ENCODE measurements at places on chromosomes 3 and 15. TPM values are rescaled to one million over a fixed set of nuclear protein-coding genes. Genes with fewer than 3 reads are reported as not detected.

PIF1 gene
- total RNA-seq = 38.6 TPM

NR2E3 gene
- 0.98 TPM for total RNA-seq

IL16 gene
- 1.0 TPM for total RNA-seq

BRPF1 gene
- 17.4 TPM for total RNA-seq

GABRR3 gene
- not detected for total RNA-seq

ISL2 gene
- 0.51 TPM for total RNA-seq

VEPH1 gene
- total RNA-seq = 0.51 TPM

ERC2 gene
- total RNA-seq = 0.33 TPM

XCR1 gene
- not detected for total RNA-seq

HIGD2B gene
- total RNA-seq = 0.21 TPM

TYRO3 gene
- 41.7 TPM for total RNA-seq

HTR3C gene
- not detected for total RNA-seq

HYAL1 gene
- total RNA-seq = 0.18 TPM

RPL4 gene
- total RNA-seq = 2,268 TPM

TUSC7 gene
- total RNA-seq = not detected

LINGO1 gene
- total RNA-seq = 18.2 TPM

IMP3 gene
- 56.0 TPM for total RNA-seq

QARS1 gene
- total RNA-seq = 186 TPM

EIF4A2 gene
- total RNA-seq = 219 TPM

CYP8B1 gene
- total RNA-seq = 0.08 TPM

P2RY12 gene
- total RNA-seq = not detected

GYG1 gene
- 75.2 TPM for total RNA-seq

MORC1 gene
- not detected for total RNA-seq

AADAC gene
- 0.26 TPM for total RNA-seq

WHAMM gene
- 8.8 TPM for total RNA-seq

CHRM5 gene
- not detected for total RNA-seq

SI gene
- total RNA-seq = not detected

TMEM212 gene
- not detected for total RNA-seq

SAMMSON gene
- total RNA-seq = not detected

ACTRT3 gene
- 1.7 TPM for total RNA-seq

TMEM266 gene
- total RNA-seq = 0.21 TPM

All from Panc1 (cell line).